Small intestine (tissue), 16 donors: ENCODE measurements at places on chromosomes 16 and 17.

- H3K4me3 ChIP-seq, result no peak overlapping the region
- no peak for DNase-seq
- H3K27ac ChIP-seq, result no peak overlapping the region
- no peaks in the 10 kb centered on the region for H3K27me3 ChIP-seq
- H3K4me1 ChIP-seq, result no peaks in the 10 kb centered on the region
Measured at GRCh38 chr17:40035162-40035559, 19.0 kb downstream of the MED24 start.

GRCh38 chr17:56715613-56716357 is 117.9 kb downstream of the C17orf67 start:
- H3K27ac ChIP-seq, result no peak overlapping the region
- DNase-seq, result peak; percentile 78
- no peaks in the 10 kb centered on the region for H3K4me1 ChIP-seq

DNA sequence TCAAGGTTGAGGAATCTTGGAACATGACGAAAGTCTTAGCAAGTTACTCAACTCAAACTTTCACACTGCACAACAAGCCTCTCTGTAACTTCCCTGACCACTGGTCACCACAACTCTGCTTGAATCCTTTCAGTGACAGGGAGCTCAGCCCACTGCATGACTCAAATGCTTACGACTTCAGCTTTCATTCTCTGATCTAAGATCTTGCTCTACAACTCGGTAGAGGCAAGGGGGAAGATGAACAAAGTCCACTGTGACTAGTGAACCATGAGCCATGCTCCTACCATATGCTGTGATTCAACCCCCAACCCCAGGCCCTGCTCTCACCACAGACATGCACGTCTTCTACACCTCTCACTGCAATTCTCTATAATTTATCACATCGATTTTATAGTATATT is 160.9 kb downstream of the SLC39A11 start:
- DNase-seq, result peak; percentile 85
- H3K27ac ChIP-seq, result no peak overlapping the region
- H3K27me3 ChIP-seq, result no peaks in the 10 kb centered on the region
- peaks cover 2% of the 10 kb centered on the region for H3K36me3 ChIP-seq
- no peak overlapping the region for H3K4me3 ChIP-seq

DNA sequence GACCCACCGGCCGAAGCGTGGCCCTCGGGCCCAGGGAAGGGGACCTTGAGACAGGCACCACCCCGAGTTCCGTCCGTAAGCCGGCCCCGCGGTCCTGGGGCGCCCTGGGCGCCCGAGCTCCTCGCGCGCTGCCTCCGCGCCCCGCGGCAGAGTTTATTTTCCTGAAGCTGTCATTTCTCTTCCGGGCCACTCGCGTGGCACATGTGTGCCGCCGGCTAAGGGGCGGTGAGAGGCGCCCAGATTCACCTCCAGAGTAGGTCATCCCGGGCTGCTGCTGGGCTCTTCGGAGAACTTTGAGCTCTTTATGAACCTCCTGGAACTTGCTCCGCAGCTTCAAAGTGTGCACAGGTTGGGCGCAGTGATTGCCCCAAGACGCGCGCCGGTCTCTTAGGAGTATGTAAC is 489 bp downstream of the ZC3H18 start:
- peak; percentile 74 for DNase-seq
- no peaks in the 10 kb centered on the region for H3K27me3 ChIP-seq
- H3K27ac ChIP-seq, result peak overlapping the region; percentile 82
- peaks cover 3% of the 10 kb centered on the region for H3K36me3 ChIP-seq
- H3K4me1 ChIP-seq, result peaks cover 2% of the 10 kb centered on the region
- peak overlapping the region; percentile 75 for H3K4me3 ChIP-seq

- peak overlapping the region; percentile 85 for H3K27ac ChIP-seq
- no peak for DNase-seq
- H3K27me3 ChIP-seq, result no peaks in the 10 kb centered on the region
- peaks cover 57% of the 10 kb centered on the region for H3K4me1 ChIP-seq
- peaks cover 6% of the 10 kb centered on the region for H3K36me3 ChIP-seq
Measured at GRCh38 chr17:17079761-17080160, 37.5 kb downstream of the MPRIP start.

DNA sequence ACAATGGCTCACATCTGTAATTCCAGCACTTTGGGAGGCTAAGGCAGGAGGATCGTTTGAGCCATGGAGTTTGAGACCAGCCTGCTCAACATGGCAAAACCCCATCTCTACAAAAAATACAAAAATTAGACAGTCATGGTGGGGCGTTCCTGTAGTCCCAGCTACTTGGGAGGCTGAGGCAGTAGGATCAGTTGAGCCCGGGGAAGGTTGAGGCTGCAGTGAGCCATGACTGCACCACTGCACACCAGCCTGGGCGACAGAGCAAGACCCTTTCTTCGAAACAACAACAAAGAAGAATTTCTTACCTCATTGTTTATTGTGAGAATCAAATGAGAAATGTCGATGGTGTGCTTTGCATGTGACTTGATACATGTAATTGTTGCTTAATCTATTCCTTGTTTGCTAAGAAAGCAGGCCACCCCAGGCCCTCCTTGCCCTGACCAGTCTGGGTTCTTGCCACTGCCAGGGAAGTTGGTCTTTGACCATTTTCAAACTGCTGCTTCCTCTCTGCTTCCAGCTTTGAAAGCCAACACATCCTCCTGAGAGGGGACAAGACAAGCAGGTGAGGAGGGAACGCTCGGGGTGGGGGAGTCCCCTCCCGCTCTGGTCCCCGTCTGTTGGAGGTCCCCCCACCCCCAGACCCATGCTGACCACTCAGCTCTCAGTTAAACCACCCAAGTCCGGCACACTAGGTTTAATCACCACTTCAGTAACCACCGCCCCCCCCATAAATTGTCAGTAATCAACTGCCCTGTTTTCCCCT is 47.3 kb upstream of the CPNE2 start:
- no peaks in the 10 kb centered on the region for H3K27me3 ChIP-seq
- H3K4me1 ChIP-seq, result no peaks in the 10 kb centered on the region
- no peak for DNase-seq

GRCh38 chr16:56344518-56345405 is 80.6 kb downstream of the AMFR start:
- no peaks in the 10 kb centered on the region for H3K27me3 ChIP-seq
- no peak overlapping the region for H3K27ac ChIP-seq

GRCh38 chr17:32123782-32124181 is 18.5 kb upstream of the RHOT1 start:
- no peak overlapping the region for H3K27ac ChIP-seq
- no peaks in the 10 kb centered on the region for H3K36me3 ChIP-seq
- no peak for DNase-seq
- H3K4me3 ChIP-seq, result no peak overlapping the region
- no peaks in the 10 kb centered on the region for H3K27me3 ChIP-seq

DNA sequence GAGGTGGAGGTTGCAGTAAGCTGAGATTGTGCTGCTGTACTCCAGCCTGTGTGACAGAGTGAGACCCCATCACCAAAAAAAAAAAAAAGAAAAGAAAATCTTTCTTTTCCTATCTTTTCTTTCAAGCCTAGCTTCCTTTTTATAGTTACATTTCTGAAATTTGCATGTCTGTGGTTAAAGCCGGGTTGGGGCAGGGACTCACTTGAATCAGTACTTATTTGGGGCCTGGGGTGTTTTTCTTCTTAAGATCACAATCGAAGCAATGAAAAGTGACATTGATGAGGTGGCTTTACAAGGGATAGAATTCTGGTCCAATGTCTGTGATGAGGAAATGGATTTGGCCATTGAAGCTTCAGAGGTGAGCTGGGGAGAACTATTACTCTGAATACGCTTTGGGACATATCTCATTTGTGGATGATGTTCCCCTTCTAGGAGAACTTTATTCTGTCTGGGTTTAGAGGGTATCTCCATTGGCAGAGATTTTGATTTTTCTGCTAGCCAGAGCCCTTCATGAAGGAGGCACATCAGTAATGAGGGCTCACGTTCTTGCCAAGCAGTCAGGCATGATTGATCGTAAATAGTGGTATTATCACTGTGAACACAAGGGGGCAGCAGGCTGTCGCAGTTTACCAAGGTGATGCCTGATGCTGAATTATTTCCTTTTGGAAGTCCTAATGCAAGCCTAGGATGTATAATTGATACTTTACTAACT is 14.3 kb downstream of the KPNB1 start:
- H3K27ac ChIP-seq, result no peak overlapping the region
- DNase-seq, result peak; percentile 75
- H3K36me3 ChIP-seq, result peaks cover 62% of the 10 kb centered on the region
- no peaks in the 10 kb centered on the region for H3K27me3 ChIP-seq
- no peak overlapping the region for H3K4me3 ChIP-seq
- H3K4me1 ChIP-seq, result no peaks in the 10 kb centered on the region

DNA sequence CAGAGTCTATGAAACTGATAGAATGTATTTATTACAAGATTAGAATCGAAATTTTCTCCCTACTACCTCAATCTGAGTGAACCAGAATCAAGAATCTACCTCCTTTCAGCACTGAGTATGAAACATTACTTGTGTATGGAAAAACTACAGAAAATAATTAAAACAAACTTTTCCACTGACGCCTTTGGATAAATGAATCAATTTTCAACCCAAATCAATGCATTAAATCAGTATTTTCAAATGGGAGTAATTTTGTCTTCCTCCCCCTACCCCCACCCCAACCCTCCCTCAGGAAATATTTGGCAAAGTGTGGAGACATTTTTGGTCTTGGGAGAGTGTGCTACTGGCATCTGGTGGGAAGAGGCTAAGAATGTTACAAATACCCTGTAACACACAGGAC is 7.8 kb upstream of the ABCA10 start:
- H3K36me3 ChIP-seq, result no peaks in the 10 kb centered on the region
- H3K27ac ChIP-seq, result no peak overlapping the region
- H3K27me3 ChIP-seq, result no peaks in the 10 kb centered on the region
- DNase-seq, result no peak
- no peak overlapping the region for H3K4me3 ChIP-seq

GRCh38 chr17:2101448-2102257 is 46.8 kb downstream of the HIC1 start:
- H3K27me3 ChIP-seq, result no peaks in the 10 kb centered on the region
- H3K4me3 ChIP-seq, result no peak overlapping the region
- no peaks in the 10 kb centered on the region for H3K36me3 ChIP-seq
